Astrocyte of the cerebellum (primary cell): ENCODE measurements at places on chromosomes 6 and 20.

- DNase-seq, result no peak
Measured at GRCh38 chr6:46267515-46267914, 96.7 kb upstream of the ENPP5 start.

DNA sequence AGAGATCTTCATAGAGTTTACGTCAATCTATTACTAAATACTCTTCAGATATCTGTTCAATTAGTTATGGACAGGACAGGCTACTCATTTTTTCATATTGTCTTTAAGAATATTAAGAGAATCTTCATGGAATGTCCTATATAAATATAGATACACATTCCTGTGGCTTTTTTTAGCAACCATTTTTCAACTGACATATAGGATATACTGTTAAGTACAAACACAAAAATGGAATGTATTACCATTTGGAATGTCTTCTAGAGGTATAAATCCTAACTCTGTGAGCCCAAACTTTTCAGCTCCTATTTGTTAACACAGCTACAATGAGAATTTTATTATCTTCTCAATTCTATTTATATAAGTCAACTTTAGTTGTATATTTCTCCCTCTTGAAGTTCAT is 239.6 kb upstream of the DEFB112 start:
- DNase-seq, result no peak

- no peak for DNase-seq
Measured at GRCh38 chr20:46798430-46798829, 89.0 kb downstream of the SLC2A10 start.

DNA sequence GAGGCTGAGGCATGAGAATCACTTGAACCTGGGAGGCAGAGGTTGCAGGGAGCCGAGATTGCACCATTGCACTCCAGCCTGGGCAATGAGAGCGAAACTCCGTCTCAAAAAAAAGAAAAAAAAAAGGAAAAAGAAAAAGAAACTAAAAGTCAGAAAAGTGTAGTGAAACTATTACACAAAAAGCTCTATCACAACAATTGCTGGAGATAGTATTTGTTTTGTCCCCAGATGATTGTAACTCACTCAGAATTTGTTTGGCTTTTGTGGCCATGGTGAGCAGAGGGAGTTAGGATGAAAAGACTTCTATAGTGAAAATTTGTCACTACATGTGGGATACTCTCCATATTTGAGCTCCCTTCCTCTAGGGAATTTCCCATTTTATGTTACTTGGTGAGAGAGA is 5.2 kb upstream of the GOPC start:
- DNase-seq, result no peak

- DNase-seq, result no peak
Measured at GRCh38 chr6:126199466-126199865, 140.4 kb upstream of the CENPW start.

DNA sequence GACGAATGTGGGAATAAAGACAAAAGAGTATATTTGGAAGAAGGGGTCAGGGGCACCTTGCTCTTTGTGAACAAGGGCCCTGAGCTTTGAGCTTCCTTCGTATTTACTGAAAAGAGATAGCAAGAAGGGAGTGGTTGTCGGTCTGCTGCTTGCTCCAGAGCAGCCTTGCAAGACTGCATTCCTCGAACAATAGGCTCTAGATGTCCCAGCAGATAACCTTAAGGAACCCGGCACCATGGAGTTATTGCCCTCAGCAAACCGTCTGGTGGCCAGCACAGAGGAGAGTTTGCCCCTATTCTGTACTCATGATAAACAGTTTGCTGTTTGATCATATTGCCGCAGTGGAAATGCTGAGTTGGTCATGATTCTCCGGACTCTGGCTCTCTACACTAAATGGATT is 22.7 kb downstream of the HLA-DRB1 start:
- no peak for DNase-seq

DNA sequence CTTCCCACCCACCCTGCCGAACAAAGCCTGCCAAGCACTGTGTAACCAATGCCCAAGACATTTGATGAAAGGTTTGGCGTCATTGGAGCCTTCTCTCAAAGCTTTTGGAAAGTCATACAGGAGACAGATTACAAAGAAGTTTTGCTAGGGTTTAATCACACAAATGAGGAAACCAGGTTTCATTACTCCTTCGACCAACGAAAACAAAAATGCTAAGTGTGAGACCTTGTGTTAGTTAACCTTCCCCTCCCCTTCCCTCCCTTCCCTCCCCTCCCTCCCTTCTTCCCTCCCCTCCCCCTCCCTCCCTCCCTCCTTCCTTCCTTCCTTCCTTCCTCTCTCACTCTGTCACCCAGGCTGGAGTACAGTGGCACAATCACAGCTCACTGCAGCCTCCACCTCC is 96.1 kb upstream of the CD83 start:
- no peak for DNase-seq

DNA sequence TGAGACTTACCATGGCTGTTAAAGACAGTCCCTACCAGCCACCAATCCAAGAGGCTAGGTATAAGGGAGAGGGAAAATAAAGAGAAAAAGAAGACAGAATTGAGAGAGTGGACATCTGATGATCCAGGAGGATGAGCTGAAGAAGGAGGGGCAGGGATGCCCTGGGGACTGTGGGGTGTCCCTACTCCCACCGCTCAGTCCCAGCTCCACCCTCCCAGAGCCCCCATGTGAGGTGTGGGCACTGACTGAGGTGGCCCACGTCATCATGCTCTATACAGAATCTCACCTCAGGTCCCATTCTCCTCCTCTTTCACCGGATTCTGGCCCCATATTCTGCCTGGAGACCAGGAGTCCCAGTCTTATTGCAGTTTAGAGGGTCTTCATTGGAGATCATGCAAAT is 135.7 kb downstream of the KLHL32 start:
- no peak for DNase-seq

DNA sequence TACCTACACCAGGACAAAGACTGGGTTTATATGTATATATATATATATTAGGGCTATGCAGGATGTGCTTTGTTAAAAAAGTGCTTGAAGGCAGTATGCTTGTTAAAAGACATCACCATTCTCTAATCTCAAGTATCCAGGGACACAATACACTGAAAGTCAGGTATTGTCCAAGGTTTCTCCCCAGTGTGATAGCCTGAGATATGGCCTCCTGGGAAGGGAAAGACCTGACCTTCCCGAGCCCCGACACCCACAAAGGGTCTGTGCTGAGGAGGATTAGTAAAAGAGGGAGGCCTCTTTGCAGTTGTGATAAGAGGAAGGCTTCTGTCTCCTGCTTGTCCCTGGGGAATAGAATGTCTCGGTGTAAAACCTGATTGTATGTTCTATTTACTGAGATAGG is 156.9 kb downstream of the GPX5 start:
- DNase-seq, result no peak

DNA sequence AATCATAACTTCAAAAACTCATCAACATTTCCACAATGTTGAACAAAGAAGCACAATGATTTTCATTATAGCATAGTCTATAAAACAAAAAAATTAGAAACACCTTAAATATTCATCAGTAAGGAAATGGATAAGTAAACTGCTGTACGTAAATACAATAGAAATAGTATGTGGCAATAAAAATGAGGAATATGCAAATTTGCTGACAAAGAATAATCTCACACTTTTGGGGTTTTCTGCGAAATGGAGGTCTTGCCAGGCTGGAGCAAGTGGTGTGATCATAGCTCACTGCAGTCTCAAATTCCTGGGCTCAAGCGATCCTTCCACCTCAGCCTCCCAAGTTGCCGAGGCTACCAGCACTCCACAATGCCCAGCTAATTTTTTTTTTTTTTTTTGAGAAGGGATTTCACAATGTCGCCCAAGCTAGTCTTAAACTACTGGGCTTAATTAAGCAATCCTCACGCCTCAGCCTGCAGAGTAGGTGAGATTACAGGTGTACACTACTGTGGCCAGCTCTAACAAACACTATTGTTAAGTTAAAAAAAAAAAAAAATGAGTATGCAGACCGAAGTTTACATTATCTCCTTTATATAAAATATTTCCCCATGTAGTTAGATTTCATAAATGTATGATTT is 58.8 kb upstream of the SMIM28 start:
- DNase-seq, result no peak

DNA sequence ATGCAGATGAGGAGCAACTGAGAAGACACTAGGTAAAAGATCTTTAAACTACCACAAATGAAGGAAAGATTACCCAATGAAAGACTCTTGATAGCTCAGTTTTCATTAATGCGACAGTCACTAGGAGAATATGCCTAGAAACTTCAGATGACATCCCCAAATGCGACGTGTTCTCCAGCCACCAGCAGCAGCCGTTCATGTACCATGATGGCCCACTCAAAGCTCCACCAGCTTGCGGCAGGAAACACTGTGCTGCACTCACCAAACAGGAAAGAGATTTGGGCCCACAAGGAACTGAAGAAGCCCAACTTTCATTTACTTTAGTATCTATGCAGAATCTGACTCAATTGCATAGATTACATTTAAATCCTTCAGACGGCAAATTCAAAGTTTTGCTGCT is 7.5 kb downstream of the DIDO1 start:
- DNase-seq, result no peak

DNA sequence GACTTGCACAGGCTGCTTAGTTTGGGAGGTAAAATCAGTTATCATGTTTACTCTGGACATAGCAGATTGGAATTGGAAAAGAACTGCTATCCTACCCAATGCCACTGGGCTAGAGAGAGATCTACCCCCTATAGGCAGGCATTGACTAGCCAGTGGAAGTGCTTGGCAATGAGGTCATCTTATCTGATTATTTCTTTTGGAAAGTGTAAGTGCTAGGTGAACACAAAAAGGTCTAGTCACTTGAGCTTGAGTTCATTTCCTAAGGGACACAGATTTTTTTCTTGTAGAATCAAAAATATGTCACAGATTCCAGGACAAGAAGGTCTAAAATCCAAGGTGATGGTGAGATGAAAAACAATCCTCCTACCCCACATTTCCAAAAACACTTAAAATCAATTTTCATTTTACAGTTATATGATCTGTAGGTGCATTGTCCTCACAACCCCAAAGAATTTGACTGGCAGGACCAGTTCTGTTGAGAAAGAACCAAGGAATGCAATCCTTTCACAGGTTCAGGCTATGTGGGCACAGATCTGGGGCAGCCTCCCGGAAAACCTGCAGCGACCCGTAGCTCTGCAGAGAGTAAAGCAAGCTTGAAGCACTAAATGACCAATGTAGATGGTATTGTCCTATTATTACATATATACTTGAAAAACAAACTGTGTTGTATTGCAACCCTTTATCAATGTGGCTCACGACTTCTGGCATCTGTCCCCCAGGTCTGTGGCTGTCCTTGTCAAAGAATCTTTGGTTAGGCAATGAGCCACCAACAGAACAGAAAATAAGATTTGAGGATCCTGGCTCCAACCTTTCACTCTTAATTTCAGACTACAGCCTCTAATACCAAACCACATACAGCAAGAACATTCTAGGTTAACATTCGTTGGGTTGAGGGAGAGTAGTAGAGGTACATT is 67.3 kb upstream of the ADTRP start:
- no peak for DNase-seq

DNA sequence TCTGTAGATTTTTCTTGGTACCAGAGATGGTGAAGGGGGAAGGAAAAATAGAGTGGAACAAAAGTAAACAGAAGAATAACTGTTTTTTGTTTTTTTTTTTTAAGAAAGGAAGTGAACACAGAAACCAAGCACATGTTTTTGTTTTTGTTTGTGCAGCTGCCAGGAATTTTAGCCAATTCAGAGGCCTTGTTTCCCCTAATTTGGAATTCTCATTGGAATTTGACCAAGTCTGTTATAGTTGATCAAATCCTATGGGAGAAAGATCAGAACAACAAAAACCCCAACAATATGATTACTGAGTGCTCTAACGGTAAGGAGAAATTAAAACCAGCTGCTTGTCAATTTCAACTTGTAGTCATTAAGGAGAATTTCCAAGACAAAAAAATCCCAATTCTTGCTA is 18.2 kb upstream of the IL22RA2 start:
- no peak for DNase-seq

DNA sequence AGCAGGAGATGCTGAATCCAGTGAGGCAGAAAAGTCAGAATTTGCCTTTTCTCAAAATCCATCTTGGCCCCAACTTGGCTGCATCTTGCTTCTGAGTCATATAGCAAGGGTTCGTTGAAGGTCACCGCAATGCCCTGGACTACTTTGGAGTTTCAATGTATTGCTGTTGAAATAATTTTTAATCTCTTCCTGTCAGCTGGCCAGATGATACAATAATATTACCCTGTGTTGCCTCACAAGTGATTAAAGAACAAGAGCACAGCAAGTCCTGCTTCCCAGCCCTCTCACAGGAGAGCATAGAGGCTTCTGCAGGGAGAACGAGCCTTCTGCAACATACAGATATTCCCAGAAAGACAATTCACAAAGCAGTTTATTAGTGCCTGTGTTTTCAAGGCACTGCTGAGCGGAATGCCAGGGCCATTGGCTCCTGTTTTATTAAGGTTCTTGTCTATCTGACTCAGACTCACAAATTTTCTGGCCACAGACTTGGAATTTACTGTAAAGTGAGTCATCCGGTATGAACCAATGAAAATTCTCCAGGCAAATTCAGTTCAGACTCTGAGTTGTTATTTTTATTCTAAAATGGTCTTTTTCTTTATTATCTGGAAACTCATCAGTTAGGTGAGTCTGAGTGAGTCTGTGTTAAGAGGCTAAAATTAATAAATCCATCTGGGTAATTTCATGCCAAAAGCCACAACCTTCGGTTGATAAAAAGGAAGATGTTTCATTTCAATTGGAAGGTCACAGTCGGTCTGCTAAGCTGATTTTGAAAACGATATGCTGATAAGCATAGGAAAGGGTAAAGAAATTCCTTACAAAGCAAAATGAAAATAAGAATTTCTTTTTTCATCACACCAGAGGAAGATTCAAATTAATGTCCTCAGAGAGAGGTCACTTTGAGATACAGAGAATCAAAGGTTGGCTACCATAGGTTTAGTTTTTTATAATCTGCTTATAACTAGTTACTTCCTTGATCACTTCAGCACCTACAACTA is 289.4 kb upstream of the STXBP5 start:
- DNase-seq, result peak; percentile 94

- no peak for DNase-seq
Measured at GRCh38 chr6:1770968-1771723, 161.4 kb downstream of the FOXC1 start.

- DNase-seq, result no peak
Measured at GRCh38 chr6:32912951-32913350, 27.9 kb downstream of the HLA-DMB start.

- no peak for DNase-seq
Measured at GRCh38 chr6:118313762-118314161, 234.3 kb upstream of the PLN start.

DNA sequence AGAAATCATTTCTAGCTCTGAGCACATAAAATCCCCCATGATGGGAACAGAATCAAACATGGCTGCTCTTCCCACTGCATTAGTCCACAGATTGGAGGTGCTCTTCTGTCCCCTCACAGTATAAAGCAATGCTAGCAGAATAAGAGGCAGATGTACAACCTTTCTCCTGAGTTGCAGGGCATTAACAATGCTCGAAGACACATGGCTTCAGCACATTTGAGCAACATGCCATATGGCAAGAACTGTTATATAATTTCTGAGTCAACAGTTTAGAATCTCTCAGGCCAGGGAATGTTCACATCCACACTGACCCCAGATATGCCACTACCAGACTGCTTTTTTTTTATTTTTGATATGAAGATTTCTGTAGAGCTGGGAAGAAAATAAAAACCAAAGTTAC is 119.6 kb downstream of the KIF13A start:
- DNase-seq, result peak; percentile 41

- no peak for DNase-seq
Measured at GRCh38 chr6:132392792-132393191, 8.5 kb downstream of the MOXD1 start.

- no peak for DNase-seq
Measured at GRCh38 chr6:108071736-108072276, 2.7 kb downstream of the OSTM1 start.
